NCI-H1092 treated with DMSO at 0.1 percent for 48 hours (cell line): ENCODE measurements at places on chromosomes 6 and 20.

GRCh38 chr6:29793036-29793356 lies 34.6 kb upstream of the HLA-G start:
- DNase-seq: no peak

GRCh38 chr6:141077355-141078333 lies 1055.1 kb upstream of the GJE1 start:
- DNase-seq: no peak

DNA sequence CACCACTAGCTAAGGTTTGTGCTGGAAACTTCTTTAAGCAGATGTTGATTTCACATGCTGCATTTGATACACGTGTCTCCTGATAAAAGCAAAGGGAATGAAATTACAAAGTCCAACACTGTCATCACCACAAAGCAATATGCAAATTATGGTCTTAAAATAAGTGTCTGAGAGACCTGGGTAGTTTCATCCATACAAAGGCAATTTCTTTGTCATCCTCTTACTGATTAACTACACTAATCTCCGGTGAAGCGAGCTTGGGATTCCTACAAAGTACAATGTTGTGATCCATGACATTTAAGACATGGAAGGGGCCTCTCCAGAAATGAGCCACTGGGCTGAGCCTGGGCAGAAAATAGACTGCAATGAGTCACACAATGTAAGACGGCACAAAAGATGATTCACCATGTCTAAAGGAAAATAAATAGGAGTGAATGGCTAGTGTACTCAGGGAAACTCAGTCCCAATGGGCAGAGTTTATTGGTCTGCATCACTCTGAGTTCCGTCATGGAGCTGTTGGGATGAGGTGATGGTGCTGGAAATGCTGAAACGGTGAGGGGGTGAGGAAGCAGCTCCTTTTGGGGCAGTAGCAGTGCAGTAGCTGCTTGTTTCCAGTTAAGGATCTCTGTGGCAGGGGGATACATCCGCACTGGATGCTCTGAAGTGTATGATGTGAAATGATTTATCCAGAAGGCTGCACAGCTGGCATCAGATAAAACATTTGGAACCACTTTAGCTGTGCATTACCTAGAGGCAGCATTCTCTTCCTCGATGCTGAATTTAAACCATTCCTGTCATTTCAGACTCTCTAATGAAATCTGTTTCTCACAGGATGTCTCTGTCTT lies 103.3 kb downstream of the IBTK start:
- DNase-seq: no peak

- DNase-seq: no peak
Observed at GRCh38 chr6:136317971-136318370, 28.3 kb upstream of the BCLAF1 start.

GRCh38 chr6:131950767-131951575 lies at the start of gene CCN2:
CCN2 (minus strand) TSS chr6:131951372; CDS start chr6:131951172, 200 bp downstream.
- DNase-seq: no peak

DNA sequence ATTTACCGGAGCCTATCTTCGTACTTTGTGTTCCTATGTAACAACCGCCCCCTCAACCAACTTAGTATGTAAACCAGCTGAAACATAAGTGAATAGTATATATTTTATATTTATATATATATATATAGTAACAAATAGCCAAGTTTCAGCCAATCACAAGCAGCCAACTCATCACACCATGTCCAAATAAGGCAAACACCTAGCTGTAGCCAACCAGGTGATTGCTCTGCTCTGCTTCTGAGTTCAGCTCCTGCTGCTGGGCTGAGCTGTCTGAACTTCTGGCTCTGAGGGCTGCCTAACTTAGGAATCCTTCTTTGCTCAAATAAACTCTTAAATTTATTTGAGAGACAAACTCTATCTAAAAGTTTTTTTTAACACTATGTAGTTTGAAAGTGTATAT lies 101.6 kb upstream of the SOX4 start:
- DNase-seq: no peak

DNA sequence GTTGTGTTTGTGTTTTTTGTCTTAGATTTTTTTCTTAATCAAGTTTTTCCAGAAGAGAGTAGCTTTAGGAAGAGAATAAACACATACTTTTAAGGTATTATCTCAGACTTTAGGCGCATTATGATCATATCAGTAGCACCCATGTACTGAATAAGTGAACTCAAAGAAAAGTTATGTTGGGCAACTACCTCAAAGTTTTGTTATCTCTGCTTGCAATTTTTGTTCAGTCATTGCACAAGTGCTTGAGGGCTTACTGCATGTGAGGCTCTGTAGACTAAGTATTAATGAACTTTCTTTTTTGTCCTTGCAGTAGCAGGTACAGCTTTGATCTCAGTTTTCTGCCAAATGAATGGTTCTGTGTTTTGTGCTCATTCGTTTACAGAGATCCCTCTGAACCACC lies 189.0 kb downstream of the SLC16A10 start:
- DNase-seq: no peak

DNA sequence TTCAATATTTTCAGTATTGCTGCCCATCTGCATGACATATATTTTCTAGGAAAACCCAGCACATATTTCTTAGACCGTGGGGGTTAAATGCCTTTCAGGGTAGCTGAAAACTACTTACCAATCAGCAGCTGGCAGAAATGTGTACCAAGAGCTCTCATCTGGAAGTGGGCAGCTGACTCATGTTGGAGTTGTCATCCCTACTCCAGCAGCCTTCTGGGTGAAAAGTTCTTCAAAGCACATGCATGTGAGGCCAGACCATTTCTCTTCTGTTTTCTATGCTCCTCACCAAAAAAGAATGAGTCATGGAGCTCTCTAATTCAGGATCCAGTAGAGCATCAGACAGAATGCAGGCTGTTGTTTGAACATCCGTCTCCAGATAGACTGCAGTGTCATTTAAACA lies 135.5 kb downstream of the PAX1 start:
- no peak for DNase-seq

DNA sequence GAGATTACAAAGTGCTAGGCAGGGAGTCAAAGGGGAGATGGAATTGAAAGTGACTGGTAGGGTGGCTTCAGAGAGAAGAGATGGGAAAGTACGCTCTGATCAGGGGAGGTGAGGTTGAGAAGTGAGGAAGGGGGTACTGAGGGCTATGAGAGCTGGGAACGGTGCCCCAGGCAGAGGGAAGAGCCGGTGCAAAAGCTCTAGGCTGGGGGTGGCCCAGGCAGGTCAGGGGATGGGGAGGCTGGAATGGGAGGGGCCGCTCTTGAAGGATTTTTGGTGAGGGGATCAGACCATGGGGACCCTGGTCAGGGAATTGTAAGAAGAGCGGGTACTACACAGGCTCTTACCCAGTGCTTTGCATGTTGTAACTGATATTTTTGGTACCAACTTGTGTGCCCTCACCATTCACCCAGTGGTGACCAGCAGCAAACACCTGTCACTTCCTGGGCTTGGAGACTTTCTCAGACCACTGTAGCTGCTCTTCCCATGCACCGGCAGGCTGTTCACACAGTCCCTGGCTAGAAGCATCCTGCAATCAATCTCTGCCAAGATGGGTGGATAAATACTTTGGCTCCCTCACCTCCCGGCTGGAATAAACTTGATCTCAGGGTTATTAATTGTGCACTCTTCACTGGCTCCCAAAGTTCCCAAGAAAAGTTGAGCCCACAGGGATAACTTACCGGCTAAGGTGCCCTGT lies 24.0 kb downstream of the PCK1 start:
- no peak for DNase-seq

DNA sequence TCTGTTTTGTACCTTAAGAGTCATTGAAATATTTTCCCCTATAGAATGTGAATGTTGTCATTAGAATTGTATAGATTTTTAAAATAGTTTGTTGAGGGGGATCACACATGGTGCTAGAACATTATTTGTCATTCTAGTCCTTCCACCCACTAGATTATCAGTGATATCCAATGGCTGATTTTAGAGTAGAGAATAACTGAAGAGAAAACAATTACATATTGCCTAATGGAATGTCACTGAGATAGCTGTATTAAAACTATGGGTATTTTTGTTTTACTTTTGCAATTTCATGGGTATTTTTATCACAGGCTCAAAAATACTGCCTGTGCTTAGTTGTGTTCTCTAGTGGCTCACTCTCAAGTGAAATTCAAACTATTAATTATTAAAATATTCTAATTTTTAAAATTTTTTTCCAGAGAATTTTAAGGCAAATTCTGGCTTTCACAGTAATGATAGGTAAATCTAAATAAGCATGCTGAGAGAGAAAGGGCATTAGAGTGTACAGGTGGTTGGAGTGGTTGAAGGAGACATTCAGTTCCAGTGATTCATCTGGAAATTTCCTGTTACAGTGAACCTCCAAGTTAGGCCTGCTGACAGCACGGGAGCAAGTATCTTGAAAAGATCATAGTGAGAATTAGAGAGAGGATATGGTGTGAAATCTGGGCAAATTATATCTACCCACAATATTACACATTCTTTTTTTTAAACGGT lies 399.6 kb downstream of the NKAIN2 start:
- DNase-seq: no peak

GRCh38 chr6:71531006-71531405 lies 242.4 kb downstream of the OGFRL1 start:
- DNase-seq: no peak

DNA sequence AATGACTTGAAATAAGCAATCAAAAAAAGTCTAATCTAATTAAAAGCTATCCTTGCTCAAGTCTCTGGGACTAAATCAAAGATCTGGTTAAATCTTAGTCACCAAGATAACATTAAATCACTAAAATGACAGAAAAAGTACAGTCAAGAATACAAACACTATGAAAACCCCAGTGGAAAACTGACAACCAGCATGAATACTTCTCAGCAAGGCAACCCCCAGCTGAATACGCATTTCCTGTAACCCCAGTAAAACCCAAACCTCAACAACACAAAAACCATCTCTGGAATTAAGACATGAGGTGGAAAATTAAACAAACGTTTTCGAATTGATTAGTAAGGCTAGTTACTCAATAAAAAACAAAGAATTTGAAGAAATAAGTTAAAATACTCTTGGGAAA lies 23.7 kb upstream of the ZC3H12D start:
- no peak for DNase-seq

GRCh38 chr6:25649611-25650010 lies 2.4 kb upstream of the SCGN start:
- no peak for DNase-seq

DNA sequence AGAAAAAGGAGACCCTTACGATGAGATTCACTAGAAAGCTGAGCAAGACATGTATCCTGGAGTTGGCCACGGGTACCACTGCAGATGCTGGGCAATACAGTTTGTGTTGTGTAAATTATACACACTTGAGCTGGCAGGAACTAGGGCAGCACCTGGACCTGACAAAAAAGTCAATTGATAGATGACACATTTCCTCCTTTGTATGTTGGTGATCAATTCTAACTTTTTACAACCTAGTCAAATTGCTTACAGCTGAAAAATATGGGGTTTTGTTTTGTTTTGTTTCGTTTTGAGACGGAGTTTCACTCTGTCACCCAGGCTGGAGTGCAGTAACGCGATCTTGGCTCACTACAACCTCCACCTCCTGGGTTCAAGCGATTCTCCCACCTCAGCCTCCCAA lies 108.9 kb downstream of the UST start:
- DNase-seq: no peak

- DNase-seq: no peak
Observed at GRCh38 chr6:168179133-168179532, 100.1 kb upstream of the FRMD1 start.

DNA sequence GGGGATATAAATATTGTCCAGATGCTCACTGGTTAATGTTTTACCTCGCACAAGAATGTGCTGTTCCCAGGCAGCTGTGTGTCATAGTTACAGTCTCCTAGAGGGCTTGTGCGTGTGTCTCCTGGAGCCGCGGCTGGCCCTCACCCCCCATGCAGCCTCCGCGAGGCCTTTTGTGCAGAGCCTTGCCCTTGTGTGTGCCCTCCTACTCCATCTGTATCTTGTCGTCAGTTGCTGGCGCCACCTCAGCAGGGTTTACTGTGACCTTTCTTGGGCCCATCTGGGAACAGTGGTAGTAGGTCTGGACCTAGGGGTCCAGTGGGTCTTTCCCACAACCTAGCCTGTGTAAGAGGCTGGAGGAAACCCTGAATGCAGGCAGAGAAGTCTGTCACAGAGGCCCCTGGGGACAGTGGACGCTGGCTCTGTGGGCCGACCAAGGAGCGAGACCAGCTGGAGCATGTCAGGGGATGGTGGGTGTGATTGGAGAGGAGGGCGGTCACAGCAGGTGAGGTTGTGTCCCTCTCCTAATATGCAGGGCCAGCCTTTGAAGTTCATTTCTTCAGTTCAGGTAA lies 35.2 kb downstream of the PPP1R14C start:
- DNase-seq: no peak

- DNase-seq: no peak
Observed at GRCh38 chr6:39111280-39111679, 3.7 kb downstream of the SAYSD1 start.

- DNase-seq: no peak
Observed at GRCh38 chr6:122792766-122793165, 3.7 kb downstream of the SMPDL3A start.

DNA sequence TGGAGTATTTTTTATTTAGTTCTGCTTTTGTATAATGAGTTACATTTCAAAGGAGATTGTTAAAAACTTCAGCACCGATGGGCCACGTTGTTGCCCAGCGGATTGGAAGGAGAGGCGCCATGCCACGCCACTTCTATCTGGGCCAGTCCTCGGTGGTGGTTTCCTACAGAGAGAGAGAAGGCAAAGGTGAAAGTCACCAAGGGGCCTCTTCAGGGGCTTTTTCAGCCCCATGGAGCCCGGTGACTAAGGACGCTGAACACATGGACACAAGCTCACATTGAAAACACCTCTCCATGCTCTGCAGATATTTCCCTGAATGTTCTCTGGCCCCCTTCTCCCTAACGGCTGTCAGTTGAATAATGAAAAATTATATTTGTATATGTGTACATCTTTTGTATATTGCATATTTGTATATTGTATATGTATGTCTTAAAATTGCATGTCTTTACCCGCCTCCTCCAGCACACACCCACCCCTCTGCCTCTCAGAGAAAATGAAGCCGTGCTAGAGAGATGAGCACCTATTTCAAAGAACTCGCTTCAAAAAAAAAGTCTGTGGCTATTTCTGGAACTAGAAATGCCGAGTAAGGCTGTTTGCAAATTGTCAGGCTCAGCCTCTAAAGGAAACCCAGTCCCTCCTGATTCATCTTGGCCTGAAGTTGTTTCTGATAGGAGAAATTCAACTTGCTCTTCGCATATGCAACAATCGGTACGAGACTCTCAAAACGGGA lies 91.9 kb upstream of the CDH4 start:
- no peak for DNase-seq

DNA sequence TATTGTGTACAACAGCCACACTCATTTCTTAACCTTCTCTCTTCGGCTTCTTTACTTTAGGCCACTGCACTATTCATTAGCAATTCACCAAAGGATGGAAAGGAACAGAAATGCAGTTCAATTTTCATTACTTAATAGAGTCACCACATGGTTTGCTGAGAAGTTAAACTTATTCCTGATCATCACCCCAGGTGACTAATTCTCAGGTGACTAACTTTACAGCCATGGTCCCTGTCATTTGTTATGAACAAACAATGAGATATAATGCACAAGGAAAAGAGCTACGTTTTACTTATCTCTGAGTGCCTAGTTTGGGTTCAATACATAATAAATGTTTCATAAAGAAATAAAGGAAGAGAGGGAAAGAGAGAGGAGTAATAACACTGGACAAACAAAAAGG lies 45.8 kb upstream of the DST start:
- no peak for DNase-seq
